ENCODE measurements at places on chromosomes 13 and 19.
A peak's percentile ranks its signal among the peaks of the same experiment; 100 is the strongest.

GRCh38 chr13:42369071-42369797 lies 97.3 kb downstream of the AKAP11 start:
- DNase-seq = no peak

DNA sequence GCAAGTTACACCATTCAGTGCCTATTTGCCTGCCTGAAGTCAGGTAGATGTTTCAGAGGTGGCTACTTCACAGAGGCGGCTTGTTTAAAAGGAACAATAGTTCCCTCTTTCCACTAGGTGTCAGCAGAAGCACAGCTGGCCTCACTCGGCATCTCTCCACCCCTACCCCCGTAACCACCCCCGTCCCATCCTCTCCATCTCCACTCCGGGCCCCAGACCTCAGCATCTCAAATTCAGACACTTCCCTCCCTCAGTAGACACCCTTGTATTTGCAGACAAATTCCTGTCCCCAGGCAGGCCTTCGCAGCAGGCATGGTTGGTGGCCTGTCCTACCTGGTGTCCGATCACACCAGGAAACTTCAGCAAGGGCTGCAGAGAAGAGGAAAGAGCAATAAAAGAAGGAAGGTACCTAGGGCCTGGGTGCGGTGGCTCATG lies 9.1 kb upstream of the DPP9 start:
- no peak for DNase-seq

DNA sequence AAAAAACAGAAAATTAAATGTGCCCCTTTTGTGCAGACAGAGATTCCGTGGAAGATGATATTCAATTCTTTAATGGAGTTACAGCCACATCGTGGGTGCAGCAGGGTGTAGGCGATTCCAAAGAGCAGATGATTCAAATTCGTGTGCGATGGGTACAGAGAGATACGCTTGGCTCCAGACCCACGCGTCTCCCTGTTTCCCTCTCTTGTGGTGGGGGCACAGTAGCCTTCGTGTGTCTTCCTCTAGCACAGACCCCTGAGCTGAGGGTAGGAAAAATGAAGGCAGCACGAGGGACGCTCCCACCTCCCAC lies 4.8 kb downstream of the TSPAN16 start:
- DNase-seq = no peak

- DNase-seq = no peak
Observed at GRCh38 chr19:1245494-1246264, 2.7 kb upstream of the MIDN start.

- no peak for DNase-seq
Observed at GRCh38 chr19:5392486-5392885, 51.9 kb upstream of the PTPRS start.

DNA sequence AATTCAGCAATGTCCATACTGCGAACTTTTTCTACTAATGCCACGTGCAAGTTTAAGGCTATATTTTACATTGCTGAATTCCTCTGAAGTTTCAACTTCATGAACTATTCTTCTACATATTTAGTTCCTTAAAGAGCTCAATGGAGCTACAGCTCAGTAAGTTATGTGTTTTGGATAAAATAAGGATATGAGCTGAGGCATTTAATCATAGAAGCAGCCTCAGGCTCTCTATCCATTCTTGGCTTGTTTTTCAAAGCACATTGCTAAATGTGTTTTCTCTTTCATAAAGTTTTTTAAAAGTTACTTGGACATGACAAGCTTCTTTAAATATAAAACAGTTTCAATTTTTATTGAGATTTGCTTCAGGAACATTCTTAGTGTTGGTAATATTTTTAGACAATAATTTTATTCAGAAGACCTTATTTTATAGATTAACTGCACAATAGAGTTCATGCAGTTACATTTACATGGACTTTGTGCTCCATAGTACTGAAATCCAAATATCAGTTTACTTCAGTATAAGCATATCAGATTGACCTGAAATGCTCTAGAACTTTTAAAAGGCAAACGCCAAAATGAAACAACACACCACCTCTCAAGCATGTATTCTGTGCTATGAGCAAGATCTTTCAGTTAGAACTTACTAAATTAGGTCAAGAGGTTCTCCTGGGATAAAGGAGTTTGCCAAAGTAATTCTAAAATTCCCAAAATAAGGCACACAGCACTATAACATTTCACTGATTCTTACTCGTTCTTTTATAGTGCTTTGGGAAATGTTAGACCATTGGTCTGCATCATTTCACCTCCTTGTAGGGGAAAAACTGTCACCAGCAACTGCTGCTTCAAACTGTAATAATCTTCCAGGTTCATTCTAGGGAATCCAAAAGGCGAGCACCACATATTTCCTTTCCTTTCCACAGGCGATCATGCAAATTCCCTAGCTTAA lies 275.5 kb downstream of the ENOX1 start:
- no peak for DNase-seq

GRCh38 chr19:16955161-16955560 lies 66.4 kb downstream of the F2RL3 start:
- no peak for DNase-seq

DNA sequence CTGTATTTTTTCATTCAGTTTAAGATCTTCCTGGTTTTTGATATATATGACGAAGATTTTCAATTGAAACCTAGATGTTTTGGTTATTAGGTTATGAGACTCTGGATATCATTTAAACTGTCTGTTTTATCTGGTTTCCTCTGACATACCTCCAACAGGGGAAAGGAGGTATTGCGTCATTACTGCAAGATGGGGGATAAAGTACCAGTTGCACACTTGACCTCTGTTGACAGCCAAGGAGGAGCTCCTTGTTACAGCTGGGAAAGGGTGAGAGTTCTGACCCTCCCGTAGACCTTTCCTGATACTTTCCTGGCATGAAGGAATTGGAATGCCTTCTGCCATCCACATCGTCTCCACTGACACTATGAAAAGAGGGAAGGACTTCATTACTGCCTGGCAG lies 82.0 kb upstream of the SHISA2 start:
- DNase-seq = no peak

DNA sequence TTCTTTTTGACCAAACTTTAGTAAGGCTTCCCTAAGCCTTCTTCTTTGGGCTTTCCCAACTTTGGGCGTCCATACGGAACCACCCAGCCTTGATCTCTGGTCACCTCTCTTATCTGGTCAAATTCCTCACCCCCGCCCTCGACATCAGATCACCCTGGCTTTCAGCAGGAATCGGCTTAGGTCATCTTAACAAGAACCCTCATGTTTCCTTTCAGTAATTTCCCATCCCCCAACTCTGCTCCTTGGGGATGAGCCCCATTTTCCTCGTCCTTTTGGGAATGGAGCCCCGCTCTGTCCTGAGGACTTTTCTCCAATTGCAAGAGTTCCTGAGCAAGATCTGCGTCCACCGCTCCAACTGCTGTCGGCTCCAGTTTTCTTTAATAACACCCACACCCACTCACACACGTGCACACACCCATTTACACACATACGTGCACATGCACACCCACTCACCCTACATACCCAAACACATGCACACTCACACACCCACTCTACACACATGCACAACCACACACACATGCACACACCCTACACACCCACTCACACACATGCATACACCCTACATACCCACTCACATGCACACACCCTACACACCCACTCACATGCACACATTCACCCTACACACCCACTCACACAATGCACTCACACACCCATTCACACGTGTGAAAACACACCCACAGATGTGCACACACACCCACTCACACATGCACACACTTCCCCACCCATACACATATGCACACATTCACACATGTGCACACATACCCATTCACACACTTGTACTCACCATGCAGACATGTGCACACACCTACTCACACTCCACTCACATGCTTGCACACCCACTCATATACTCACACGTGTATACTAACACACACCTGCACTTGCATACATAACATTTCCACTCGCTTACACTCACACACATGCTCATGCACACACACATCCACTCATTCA lies 87.0 kb upstream of the TM9SF2 start:
- DNase-seq = no peak

- no peak for DNase-seq
Observed at GRCh38 chr13:59409634-59410200, 754.0 kb downstream of the DIAPH3 start.

GRCh38 chr13:20426766-20427448 lies 98.8 kb downstream of the CRYL1 start:
- DNase-seq = no peak

GRCh38 chr13:57969951-57970350 lies 338.4 kb downstream of the PCDH17 start:
- no peak for DNase-seq

DNA sequence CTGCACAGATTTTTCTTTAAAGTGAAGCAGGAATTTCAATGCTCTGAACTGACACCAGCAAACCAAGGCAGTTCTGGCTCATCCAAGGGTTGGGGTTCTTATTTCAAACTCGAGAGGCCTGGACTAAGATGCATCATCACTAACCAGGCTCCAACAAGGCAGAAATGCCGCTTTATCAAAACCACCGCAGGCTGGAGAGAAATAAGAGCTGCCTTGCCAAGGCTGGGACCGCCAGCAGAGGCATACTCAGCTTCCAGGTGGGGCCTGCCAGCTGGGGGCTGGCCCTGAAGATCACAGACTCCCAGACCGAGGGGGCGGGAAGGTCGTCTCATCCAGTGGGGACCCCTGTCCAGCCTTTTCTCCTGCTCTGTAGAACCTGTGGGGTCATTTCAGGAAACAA lies 37.4 kb upstream of the GAS6 start:
- no peak for DNase-seq

GRCh38 chr13:24274452-24275021 lies 34.8 kb upstream of the C1QTNF9 start:
- peak; percentile 34 for DNase-seq

GRCh38 chr19:3036119-3036976 lies 7.3 kb upstream of the TLE2 start:
- peak; percentile 62 for DNase-seq

- no peak for DNase-seq
Observed at GRCh38 chr13:59356607-59357006, 807.1 kb downstream of the DIAPH3 start.

DNA sequence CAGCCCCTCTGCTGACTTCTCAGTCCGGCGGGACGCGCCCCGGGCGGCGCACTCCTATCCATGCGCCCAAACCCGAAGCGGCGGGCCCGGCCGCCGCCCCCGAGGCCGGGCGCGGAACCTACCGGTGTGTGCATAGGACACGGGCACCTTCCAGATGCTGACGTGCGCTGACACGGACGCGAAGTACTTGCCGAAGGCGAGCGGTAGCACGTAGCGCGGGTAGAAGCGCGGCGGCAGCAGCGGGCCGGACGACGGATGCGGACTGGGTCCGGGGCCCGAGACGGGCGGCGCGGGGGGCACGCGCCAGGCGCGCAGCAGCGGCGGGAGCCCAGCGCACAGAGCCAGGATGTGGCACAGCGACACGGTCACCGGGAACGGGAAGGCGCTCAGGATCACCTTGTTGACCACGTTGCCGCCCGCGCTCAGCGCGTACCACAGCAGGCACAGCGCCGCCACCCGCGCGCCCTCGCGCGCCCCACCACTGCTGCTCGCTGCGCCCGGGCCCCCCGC lies 338 bp downstream of the SLC35E1 start:
- DNase-seq = no peak

- DNase-seq = no peak
Observed at GRCh38 chr19:45357445-45357783, 13.0 kb downstream of the ERCC2 start.

GRCh38 chr13:90405301-90405700 lies 942.2 kb upstream of the MIR17HG start:
- DNase-seq = no peak

DNA sequence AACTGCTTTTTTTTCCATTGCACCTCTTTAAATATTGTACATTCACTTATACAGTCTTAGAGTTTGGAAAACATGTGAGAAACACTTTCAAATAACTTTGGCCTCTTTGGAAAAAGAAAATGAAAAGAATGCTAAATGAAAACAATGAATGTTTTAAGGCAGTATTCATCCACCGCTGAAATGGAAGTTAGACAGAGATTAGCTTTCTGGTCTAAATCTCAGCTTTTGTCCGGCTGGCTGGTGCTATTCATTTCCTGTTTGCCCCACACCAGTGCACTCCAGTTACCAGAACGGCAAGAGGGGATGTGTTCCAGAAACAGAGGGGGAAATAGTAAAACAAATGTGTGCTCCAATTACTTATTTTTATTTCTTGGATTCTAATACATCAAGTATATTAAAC lies 1201.3 kb downstream of the EFNB2 start:
- no peak for DNase-seq

- no peak for DNase-seq
Observed at GRCh38 chr19:6236310-6237291, 43.2 kb downstream of the MLLT1 start.

- no peak for DNase-seq
Observed at GRCh38 chr19:18876865-18877264, 19.1 kb downstream of the CERS1 start.

DNA sequence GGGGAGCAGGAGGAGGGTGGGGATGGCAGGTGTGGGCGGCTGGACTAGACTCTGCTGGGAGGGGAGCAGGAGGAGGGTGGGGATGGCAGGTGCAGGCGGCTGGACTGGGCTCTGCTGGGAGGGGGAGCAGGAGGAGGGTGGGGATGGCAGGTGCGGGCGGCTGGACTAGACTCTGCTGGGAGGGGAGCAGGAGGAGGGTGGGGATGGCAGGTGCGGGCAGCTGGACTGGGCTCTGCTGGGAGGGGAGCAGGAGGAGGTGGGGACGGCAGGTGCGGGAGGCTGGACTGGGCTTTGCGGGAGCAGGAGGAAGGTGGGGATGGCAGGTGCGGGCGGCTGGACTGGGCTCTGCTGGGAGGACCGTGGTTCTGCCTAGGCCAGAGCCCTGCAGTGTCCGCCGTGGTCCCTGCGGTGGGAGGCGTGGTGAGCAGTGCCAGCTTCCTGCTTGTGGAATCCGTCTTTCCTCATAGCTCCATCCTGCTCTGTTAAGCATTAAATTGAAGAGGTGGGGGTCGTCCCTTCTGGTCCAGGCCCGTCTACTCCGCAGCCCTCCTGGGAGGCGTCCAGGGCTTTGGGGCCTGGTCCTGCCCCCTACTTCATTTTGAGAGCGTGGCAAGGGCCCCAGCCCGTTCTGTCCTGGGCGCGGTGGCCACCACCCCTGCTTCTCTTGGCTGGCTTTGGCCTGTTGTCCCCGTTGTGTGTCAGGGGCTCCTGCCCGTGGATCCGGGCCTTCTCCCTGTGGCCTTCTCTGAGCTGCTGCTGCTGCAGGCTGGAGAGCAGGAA lies 4.7 kb downstream of the SPPL2B start:
- DNase-seq = no peak

DNA sequence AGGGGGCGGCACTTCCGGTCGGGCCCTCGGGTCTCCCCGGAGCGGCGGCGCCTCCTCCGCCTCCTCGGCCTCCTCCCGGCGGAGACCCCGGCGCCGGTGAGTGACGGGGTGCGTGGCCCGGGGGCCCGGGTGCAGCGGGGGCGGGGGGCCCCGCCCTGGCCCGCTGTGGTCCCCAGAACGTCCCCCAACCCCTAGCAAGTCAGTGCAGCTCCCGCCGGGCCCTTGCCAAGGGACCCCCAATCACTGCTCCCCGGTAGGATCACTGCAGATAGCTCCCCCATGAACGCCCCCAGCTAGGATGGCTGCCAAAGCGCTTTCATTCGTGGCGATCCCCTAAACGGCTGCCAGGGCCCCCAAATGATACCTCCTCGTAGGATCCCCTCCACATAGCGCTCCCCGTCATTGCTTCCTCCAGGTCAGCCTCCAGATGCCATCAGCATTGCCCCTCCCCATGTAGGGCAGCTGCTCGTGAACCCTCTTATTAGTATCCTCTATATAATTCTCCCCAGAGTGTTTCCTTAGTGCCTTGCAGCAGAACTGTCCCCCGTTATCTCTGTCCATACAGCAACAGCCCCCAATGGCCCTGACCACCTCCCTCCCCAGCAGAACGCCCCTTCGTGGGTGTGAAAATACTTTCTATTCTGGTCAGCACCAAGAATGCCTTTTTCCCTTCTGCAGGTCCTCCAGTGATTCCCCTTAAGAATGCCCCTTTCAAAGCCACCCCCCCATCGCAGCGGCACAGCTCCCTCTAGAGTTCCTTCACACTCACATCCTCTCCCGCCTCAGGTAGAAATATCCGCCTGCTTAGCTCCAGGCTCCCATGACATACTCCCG lies at the start of gene ZNF865:
Gene ZNF865 (plus strand): TSS at position 11 of the 834 bp plus-strand sequence. CDS start 7,972 bp downstream, outside the sequence.
- DNase-seq = peak; percentile 53

All from stimulated activated CD8-positive, alpha-beta memory T cell treated with anti-CD3 and anti-CD28 coated beads, Interleukin-2, amount 100 ng/mL, for 1 hour (primary cell).